Glomerular endothelial cell (primary cell): ENCODE measurements at places on chromosomes 11 and 22.

- no peak for DNase-seq
Measured at GRCh38 chr11:60765355-60765754, 8.7 kb downstream of the MS4A15 start.

GRCh38 chr11:17593466-17594245, 46.6 kb downstream of the OTOG start:
- no peak for DNase-seq

DNA sequence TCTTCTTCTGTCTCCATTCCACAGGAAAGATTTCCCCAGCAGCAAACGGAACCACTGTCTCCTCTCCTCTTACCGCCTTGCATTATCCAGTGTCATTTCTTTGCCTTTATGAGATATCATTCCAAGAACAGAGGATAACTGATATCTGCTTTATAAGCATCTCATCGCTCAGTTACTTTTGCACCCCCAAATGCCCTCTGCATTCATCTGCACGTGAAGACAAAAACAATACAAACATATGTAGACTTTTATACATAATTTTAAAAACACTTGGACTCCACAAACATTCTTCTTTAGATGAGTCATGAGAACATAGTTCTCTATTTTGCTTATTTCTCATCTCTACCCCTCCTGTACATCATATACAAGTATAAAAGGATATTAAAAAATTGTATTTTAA, 512 bp upstream of the OR51T1 start:
- no peak for DNase-seq

GRCh38 chr22:27231266-27231665, 570.3 kb downstream of the MN1 start:
- DNase-seq, result no peak

- no peak for DNase-seq
Measured at GRCh38 chr11:130765951-130766649, 150.2 kb downstream of the SNX19 start.

DNA sequence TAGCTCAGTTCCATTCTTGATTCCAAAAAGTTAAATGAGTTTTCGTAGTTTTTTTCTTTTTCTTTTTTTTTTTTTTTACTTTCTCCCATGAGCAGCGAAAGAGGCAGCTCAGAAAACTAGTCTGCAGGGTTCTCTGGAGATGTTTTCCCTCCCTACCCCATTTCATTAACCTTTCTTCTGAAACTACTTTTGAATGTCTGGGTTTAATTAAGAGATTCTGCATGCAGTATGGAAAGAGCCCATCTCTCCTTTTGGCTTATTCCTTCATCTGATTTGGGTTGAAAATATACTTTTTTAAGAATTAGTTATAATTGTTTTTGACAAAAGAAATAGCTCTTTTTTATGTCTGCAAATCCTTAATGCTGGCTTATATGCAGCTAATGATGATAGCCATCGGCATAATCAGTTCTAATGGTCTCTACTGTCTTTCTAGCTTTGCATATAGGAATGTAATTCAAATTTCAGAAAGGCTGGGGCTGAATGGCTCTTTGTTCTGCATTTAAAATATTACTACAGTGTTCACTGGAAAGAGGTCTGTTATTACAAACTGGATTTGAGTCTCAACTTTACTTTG, 265.3 kb downstream of the FAT3 start:
- DNase-seq, result no peak

DNA sequence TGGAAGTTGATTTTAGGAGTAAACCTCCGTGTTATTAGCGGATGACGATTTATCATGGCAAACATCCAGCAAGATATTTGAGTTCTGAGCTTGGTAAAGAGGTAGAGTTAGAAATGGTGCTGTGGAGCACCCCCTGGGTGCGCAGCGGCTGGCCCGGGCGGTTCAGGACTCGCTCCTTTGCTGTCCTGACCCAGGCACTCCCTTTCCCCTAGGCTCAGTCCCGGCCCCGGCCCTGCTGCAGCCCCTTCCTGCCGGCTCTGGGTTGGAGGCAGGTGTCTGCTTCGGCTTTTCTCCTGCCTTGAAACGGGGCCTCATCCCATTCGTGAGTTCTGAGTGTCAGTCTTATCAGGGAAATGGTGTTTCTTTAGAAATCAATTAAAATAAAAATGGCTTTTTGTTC, 33.4 kb downstream of the AP2A2 start:
- no peak for DNase-seq

DNA sequence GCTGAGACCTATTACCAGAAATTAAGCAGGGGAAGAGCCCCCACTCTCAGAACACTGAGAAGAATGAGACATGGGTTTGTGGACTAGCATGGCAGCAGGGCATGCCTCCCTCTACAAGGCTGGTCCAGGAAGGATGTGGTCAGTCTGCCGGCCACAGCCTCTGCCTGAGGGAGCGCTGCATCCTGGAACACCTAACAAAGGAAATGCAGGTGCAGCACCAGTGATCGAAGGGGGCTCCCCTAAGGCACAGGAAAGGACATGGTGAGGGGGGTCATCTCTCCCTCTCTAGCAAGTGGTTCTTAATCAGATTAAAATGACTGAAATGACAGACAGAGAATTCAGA, 40.6 kb upstream of the ARL14EP start:
- no peak for DNase-seq

- DNase-seq, result no peak
Measured at GRCh38 chr11:116773203-116774097, 663 bp upstream of the BUD13 start.

DNA sequence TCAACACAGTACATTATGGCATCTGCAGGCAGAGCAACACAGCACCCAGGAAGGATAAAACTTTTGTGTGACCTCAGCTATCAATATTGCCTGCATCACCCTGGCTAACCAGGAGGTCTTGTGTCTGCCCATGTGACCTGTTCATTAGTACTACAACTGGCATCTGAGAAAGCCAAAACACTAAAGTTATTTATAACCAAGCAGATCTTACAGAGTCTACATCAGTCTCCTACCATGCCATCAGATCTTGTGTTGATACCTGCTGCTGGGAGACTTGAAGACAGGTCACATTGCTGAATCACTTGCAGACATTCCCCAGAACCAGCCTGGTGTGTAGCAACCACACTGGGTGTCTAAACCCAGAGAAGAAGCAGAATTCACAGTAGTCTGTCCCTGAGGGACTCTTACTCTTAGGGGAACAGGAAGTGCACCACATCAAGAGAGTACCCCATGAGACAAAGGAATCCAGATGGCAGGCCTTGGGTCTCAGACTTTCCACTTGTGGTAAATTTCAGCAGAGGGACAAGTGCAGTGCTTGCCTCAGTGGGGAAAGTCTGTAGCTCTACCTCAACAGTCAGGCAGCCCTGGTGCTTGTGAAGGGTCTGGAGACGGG, 7.0 kb downstream of the OR9G1 start:
- no peak for DNase-seq

DNA sequence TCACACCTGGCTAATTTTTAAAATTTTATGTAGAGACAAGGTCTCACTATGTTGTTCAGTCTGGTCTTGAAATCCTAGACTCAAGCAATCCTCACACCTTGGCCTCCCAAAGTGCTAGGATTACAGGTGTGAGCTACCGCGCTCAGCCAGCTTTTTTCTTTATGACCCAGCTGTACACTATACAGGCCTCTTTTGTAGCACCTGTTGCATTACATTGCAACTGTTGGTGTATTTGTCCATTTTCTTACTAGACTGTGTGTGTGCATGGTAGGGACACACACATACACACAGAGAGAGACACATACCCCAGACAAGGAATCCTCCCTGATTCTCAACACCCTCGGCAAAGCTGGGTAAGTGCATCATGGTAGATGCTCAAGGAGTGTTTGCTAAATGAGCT, 61.7 kb downstream of the NAV2 start:
- DNase-seq, result no peak

DNA sequence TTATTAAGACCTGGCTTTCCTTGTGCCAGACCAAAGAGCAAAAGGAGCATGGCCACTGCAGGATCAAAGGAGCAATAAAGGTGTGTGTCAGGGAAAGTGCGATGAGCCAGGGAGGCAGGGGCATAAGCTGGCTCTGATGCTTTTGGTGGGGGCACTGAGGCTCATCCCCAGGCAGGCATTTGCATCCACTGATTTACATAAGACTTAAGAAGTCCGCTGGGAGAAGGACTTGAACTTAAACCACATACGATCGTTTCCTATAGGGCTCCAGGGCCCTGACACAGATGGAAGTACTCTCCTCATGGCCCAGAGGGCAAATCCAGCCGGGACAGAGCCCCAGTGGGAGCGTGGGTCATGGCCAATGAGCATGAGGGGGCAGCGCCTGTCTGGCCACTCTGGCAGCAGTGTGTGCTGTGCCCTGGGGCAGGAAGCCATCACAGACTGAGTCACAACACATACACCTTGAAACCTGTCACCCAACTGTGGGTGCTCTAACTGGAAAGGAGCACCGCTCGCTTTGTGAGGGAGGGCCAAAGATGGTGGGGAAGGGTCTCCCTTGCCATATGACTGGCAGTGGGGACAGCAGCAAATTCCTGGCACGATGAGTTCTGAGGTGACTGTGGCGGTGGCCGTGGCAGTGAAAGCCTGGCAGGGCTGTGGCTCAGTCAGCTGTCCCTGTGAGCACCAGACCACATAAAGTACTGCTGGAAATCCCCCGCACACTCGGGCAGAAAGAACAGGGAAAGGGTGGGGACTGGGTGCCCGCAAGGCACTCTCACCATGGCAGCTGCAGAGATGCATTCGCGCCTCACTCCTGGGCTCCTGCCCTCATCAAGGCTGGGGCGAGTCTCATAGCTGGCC, 79.4 kb upstream of the LMO1 start:
- no peak for DNase-seq

- no peak for DNase-seq
Measured at GRCh38 chr11:42762348-42762747, 549.4 kb upstream of the API5 start.

DNA sequence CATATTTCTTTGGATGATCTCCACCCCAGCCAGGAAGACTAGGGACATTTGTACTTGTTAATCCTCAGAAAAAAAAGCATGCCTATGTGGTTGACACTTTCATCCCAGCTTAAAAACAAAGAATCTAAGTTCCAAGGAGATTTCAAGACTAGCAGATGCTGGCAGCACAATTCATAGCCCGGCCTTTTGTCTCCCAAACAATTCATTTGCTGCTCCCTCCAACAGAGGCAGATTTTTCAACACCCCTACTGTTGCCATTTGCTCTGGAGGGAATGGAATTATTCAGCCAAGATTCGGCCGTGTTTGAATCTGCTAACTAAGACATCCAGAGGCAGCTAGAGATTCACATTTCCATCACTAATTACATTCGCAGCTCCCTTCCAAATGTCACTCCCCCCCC, 15.3 kb downstream of the P2RX3 start:
- no peak for DNase-seq

GRCh38 chr11:112174789-112175598, at the start of gene BCO2:
BCO2 (plus strand) TSS chr11:112175512; CDS start chr11:112175602, 90 bp downstream.
- DNase-seq, result peak; percentile 44
